Hair follicular keratinocyte (primary cell): ENCODE measurements at places on chromosomes 13 and 19. TPM values are rescaled to one million over a fixed set of nuclear protein-coding genes. Genes with fewer than 3 reads are reported as not detected.

The IGFL2 gene
- total RNA-seq: not detected in 2 replicates

The C13orf42 gene
- total RNA-seq: not detected in 2 replicates

The ELSPBP1 gene
- total RNA-seq: not detected in 2 replicates

The POU2F2 gene
- 12.5 and 25.6 TPM in 2 replicates for total RNA-seq

The ATP7B gene
- total RNA-seq: 1.4 and 4.4 TPM in 2 replicates

The STAP2 gene
- total RNA-seq: 52.9 and 103 TPM in 2 replicates

The SELENOV gene
- total RNA-seq: not detected in 2 replicates

The VSIG10L gene
- 0.08 and 0.62 TPM in 2 replicates for total RNA-seq

The B3GNT3 gene
- total RNA-seq: 8.0 and 13.7 TPM in 2 replicates

The BEST2 gene
- 0.39 TPM in 1 of 2 replicates, not detected in the other for total RNA-seq

The OLFM2 gene
- 3.6 and 4.2 TPM in 2 replicates for total RNA-seq

The DNAJB1 gene
- total RNA-seq: 100 and 107 TPM in 2 replicates

The AKAP11 gene
- total RNA-seq: 8.3 and 9.3 TPM in 2 replicates

The RDH8 gene
- total RNA-seq: not detected in 2 replicates

The IZUMO2 gene
- not detected in 2 replicates for total RNA-seq

The TGDS gene
- 12.4 and 14.7 TPM in 2 replicates for total RNA-seq

The ADGRE3 gene
- total RNA-seq: not detected in 2 replicates

The TUBA3C gene
- not detected in 2 replicates for total RNA-seq

The KCNJ14 gene
- total RNA-seq: 0.53 and 0.70 TPM in 2 replicates

The TMC4 gene
- total RNA-seq: 6.6 and 22.6 TPM in 2 replicates

The ZNF729 gene
- total RNA-seq: not detected in 2 replicates

The SERP2 gene
- 2.4 and 5.3 TPM in 2 replicates for total RNA-seq
